ENCODE measurements at places on chromosomes 7 and 10.

DNA sequence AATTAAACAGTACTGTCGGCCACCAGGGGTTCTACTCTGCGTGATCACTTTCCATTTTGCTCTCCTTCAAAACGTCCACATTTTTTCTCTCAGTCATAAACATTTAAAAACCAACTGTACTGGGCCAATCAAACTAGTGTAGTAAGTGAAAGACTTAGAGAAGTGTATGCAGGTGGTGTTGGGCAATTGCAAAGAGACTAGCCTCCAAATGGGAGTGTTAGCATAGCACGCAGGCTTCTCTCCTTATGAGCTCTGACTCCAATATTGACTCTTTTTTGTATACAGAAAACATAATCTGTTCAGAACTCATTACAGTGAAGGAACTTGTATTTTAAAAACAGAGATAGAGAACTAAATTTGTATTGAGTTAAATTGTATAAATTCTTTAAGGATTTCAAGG is 150.6 kb downstream of the SDK1 start:
- no peak for DNase-seq

DNA sequence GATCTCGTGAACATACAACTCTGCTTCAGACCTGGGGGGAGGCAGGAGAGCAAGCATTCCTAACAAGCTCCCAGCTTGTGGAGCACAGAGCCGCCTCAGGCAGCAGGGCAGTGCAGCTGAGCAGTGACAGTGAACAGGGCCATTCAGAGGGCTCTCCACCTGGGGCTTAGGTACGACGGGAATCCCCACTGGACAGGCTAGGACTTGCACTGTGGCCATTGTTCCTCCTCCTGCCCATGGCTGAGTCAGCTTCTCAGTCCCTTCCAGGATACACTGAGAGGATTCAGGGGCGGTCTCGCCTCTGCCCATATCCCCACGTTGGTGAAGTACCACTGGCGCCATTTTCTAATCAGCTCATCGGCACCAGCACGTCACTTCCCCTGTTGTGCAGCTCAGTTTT is 71.1 kb downstream of the FIGNL1 start:
- DNase-seq: no peak

GRCh38 chr7:110944966-110945644 is 145.8 kb upstream of the LRRN3 start:
- DNase-seq: no peak

DNA sequence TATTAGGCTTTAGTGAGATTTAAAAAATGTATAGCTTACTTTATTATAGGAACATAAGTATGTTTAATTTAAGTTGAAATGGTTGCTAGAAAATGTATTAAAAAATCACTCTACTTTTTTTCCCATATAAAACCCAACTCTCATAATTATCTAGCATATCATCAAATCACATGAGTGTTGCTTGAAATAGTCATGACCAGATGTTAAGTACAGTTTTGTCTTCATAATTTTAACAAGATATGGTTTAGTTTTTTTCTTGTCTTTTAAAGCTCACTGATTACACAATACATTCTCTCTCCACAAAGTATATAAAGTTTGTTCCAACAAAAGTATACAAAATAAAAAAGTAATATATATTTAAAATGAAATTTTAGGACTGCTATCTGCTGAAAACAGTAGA is 82.8 kb downstream of the HGF start:
- DNase-seq: no peak

DNA sequence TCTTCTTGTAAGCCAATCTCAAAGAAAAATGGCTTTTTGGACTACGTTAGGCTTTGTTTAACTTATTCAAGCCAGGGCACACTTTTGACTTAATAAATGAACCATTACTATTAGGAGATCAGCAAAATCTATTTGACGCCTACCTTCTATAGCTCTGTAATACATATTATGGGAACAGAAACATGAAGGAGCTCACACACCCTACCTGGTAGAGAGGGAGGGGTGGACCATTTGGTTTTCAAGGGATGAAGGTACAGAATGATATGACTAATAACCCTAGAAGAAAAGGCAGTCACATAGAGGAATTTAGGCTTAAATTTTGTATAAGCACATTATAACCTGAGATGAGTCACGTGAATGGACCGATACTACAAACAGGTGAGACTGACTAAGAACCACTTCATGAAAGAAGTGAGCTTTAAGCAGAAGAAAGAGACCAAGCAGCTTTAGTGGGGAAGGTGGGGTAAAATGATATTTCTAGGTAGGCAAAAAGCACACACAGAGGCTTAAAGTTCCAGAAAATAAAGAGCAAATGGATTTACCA is 106.8 kb upstream of the CTTNBP2 start:
- DNase-seq: no peak
